Ovary (tissue), 10 donors: ENCODE measurements at places on chromosomes 5 and 9. TPM values are rescaled to one million over a fixed set of nuclear protein-coding genes. Genes with fewer than 3 reads are reported as not detected.
A peak's percentile ranks its signal among the peaks of the same experiment; 100 is the strongest.

Gene ORM1
- 2.8 TPM for total RNA-seq

Gene TMC1
- 0.53 TPM for total RNA-seq

Gene PFN3
- total RNA-seq, result not detected

Gene TMEM215
- 0.05 TPM for total RNA-seq

Gene MSX2
- not detected for total RNA-seq

Gene IFNA2
- not detected for total RNA-seq

Gene NUTM2F
- not detected for total RNA-seq

Gene RANBP6
- 14.8 TPM for total RNA-seq

Gene SLIT3
- total RNA-seq, result 31.6 TPM

Gene FCN2
- 0.56 TPM for total RNA-seq

DNA sequence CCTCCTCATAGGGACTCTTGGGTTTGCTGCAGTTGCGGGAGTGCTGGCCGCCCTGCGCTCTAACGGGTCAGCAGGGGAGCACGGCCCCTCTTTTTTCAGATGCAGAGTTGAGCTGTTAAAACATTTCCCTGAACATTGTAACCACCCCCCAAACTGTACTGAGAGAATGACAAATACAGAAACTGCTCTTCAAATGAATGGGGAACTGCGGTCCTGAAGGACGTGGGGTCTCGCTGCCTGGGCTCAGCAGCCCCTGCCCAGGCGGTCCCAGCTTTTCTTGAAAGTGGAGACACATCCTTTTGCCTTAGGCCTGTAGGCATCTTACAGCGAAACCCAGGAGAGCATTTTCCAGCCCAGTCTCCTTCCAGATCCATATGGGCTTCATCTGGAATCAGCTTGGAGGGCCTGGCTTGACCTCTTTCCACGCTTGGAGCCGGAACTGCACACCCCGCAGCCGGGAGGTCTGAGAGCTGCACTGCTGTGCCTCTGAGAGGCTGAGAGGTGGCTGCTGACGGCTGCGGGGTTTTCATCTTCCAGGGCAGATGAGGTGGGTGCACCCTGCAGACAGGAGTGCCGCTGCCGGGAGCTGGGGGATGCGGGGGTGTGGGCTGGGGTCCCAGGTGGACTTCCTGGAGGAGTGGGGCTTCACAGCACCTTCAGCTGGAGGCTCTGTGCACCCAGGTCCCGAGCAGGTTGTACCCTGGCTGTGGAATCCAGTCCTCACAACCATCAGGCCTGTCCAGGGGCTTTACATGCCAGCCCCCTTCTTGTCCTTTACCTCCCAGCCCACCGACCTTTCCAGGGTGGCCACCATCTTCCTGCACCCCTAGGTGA lies 1.2 kb upstream of the AGPAT2 start:
- no peak for DNase-seq

- no peak for DNase-seq
These were observed 59.5 kb downstream of the PIK3R1 start for GRCh38 chr5:68274847-68275651.

DNA sequence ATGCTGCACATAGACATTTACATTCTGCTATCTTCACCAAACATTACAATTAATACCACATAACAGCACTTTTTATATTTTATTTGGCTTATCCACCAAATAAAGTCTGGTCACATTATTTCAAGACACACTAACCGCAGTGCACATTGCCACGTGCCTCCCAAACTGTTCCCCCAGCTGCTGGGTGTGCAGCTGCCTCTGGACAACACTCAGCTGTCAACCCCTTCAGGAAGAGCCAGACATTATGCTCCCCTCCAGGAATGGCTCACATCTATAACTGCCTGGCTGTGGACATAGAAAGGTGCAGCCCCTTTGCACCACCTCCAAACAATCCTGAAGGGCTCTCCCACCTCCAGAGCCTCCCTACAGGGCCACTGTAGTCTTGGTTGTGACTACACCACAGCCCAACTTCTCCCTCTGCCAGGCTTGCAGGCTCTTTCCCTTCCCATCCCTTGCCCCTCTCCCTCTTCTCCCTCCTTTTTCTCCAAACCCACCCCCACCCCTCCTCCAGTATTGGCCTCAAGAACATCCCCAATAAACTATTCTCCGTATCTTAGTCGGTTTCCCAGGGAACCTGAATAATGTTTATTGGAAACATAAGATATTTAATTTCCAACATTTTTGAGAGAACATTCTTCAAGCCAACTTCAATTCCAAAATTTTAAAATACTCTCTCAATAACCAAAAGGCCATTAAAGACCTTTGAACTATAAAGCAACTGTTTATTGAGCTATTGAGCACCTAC lies 372.3 kb downstream of the CTNND2 start:
- DNase-seq, result no peak

- no peak for DNase-seq
These were observed 144.5 kb downstream of the GCNT1 start for GRCh38 chr9:76603448-76603895.

- no peak for DNase-seq
These were observed 179.7 kb upstream of the FBXL17 start for GRCh38 chr5:108561416-108562204.

- no peak for DNase-seq
These were observed 54.7 kb downstream of the SEMA4D start for GRCh38 chr9:89442981-89443814.

DNA sequence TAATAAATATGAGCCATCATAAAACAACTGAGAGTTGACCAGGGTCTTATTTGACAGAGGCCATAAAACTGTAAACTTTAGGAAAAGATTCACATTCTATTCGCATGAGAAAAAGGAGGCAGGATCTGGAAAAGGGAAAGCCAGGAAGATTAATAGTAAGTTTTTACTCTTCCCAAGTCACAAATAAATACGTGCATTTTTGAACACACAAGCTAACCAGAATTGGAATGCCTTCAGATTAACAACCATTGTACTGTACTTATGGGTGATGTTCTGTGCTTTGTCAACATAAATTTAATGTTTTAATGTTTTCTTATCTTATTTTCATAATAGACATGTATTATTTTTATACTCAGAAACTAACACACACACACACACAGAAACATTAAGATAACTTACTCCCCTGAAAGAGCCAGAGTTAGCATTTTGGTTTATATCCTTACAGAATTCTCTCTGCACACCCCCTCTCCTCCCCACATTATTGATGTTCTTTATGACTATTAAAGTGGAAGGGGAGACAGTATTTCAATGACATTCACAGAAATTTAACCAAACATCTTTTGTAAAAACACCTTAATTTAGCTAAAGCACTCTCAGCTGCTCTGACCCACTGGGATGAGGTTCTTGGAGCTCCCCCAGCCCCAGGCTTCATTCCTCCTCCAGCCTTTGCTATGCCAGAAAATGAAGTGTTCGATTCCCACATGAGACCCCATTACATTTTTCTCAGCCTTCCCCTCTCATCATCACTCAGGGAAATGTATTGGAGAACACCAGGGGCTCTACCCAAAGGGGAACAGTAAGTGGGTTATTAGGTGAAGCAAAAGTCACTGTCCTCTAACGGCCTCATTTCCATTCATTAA lies 155.5 kb downstream of the ESM1 start:
- DNase-seq, result no peak

GRCh38 chr9:31232485-31232884 lies 1152.0 kb upstream of the ACO1 start:
- no peak for DNase-seq

DNA sequence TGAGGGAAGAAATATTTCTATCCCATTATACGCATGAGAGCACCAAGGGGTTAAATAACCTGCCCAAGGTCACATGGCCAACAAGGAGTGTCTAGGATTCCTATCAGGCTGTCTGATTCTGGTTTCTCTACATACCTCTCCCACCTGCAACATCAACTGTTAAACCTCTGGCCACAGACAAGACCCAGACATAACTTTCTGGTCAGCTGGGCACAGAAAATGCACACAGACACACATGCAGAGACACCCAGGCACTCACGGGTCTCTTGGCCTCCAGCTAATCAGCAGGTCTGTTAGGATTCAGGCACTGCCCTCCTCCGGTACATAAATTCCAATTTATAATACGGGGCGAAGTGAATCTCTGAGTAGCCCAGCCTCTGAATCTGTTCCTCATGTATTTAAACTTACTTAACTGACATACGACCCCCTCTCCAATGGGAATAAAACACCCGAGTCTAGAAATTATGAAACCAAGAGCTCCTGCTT lies 1.5 kb downstream of the SEPTIN8 start:
- DNase-seq, result no peak

DNA sequence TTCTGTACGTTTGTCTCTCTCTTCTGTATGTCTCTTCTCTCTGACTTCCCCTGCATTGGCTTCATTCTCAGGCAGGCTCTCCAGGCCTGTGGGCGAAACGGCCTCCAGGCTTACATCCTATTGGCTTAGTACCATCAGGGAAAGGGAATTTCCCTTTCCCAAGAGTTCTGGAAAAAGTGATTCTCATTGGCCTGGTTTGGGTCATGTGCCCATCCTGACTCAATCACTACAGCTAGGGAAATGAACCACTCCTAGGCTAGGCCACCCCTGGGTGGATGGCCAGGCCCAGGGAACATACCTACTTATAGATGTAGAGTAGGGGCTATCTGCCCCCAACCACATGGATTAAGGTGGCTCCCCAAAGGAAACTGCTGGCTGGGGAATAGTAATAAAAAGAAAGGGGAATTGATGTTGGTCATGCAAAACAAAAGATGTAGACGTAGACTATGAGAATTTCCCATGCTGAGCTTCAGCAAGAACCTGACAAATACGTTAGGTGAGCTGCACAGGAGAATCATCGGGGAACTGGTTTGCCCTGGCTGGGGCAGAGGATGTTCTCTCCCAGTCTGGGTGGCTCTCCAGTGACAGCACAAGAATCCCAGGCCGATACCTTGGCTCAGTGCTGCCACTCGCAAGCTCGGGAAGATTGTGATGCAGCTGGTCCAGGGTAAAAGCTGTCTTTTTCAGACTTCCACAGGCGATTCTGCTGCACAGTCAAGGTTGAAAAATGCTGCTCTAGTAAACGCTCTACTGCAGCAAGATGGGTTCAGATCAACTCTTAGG lies 3.7 kb upstream of the EGR1 start:
- DNase-seq, result no peak

- DNase-seq, result no peak
These were observed 22.3 kb downstream of the TTF1 start for GRCh38 chr9:132384376-132384775.

DNA sequence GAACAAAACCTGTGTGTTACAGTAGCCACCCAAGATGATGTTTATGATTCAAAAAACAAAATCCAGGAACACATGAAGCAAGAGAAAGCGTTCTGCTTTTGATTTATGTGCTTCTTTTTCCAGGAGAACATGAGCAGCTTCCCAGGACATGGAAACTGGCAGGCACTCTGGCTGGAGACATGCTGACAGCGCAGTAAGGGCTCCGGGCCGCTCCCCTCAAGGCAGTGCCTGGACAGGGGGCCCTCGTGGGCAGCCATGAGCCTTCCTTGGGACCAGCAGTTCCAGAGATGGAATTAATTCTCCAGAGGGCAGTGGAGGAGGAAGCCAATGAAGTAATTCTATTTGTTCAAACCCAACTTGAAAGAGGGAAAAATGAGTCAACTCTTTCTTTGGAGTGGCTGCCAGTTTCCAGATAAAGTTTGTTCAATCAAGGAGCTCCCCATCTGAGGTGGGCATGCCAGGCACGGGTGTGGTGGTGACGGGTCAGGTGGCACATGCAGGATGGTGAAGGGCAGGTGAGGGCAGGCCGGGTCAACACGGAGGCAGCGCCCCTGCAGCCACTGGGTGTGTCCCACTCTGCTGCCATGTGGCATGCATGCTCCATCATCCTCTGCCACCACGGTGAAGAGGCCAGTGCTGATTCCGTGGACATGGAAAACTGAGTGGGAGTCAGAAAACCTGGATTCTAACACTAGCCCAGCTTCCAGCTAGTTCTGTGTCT lies 83.8 kb downstream of the OTULIN start:
- no peak for DNase-seq

DNA sequence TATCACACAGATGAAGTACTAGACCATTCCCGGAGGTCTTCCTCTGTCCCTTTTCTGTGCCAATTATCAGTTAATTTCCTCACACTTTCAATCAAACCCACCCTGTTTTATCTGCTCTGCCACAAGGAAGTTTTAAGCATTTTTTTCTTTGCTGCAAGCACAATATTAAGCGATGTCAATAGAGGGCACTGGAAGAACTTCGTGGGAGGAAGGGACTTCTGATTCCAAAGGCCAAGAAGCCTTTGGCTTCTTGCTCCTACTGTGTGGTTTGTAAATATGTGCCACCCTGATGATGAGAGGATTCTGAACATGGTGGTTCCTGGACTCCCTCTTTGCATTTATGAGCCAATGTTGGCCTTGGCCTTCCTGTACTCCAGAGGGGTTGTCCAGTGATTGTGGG lies 1712.5 kb upstream of the C9orf72 start:
- DNase-seq, result no peak

DNA sequence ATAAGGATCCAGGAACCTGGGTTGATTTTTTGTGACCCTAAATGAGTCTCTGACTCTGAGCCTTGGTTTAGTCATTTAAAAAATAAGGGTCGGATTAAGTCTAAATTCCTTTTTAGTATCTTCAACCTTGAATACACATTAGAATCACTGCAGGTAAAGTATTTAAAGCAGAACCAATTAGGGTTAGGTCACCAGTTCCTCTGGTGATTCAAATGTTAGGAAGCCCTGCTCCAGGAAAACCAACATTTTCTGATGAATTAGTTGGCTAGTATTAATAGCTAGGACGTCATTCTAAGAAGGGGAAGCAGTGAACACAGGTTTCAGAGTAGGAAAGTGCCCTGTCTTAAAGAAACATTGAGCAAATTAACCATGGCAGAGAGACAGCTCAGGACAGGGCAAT lies 31.4 kb upstream of the BRINP1 start:
- DNase-seq, result no peak

GRCh38 chr5:78506261-78507024 lies 142.1 kb downstream of the LHFPL2 start:
- no peak for DNase-seq

- DNase-seq, result no peak
These were observed 39.1 kb upstream of the PJA2 start for GRCh38 chr5:109448838-109449237.

DNA sequence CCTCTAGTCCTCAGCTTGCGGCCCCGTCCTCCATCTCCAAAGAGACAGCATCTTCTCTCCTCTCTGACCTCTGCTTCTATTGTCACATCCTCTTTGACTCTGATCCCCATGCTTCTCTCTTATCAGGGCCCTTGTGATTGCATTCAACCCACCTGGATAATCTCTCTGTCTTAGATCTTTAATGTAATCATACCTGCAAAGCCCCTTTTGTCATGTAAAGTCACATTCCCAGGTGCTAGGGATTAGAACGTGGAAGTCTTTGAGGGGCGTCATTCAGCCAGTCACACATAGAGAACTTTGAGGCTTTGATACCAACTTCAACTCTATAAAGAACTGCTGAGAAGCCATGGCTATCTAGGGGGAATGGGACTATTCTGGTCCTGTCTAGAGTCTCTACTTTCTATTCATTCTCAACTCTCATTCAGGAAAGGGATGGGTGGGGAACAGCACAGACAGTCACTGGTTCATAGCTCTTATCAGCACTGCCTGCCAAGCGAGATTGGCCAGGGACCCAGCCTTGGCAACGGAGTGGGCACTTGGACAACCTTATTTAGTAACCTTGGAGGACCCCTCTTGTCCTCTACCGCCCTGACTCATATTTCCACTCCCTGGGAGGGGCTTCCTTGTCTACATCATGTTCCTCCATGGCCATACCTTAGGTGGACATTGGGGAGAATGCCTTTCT lies 29.0 kb downstream of the TAS2R1 start:
- DNase-seq, result no peak

- peak; percentile 79 for DNase-seq
These were observed 15.2 kb downstream of the GBGT1 start for GRCh38 chr9:133148199-133149129.

- no peak for DNase-seq
These were observed 5.7 kb downstream of the SPARC start for GRCh38 chr5:151680944-151681427.

GRCh38 chr9:89803403-89803802 lies 198.6 kb downstream of the GADD45G start:
- DNase-seq, result no peak
